ENCODE measurements at places on chromosomes 4 and X. TPM values are rescaled to one million over a fixed set of nuclear protein-coding genes. Genes with fewer than 3 reads are reported as not detected.

Gene RNF150
- 53.2 TPM for total RNA-seq

Gene ARHGEF38
- not detected for total RNA-seq

Gene PRPS1
- total RNA-seq = 18.8 TPM

Gene GAGE2A
- total RNA-seq = not detected

Gene DCLK2
- 30.7 TPM for total RNA-seq

Gene APELA
- not detected for total RNA-seq

Gene CXCR3
- not detected for total RNA-seq

Gene CNGA1
- not detected for total RNA-seq

Gene KIT
- total RNA-seq = 31.0 TPM

Gene DIPK2B
- total RNA-seq = 8.4 TPM

Gene ITM2A
- total RNA-seq = 21.8 TPM

DNA sequence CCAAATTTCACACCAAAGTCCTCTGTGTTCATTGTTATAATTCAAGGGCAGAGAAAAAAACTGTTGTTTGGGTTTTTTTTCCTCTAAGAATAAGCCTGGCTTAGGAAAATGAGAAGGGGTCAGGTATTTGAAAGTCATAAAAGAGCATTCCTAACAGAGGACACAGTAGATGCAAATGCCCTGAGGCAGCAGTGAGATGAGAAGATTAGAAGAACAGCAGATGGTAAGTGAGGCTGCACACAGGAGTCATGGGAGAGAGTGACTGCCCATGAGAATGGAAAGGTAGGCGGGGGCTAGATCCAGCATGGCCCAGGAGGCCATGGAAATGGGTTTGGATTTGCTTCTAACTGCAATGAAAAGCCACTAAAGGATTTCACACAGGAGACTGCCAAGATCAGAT is 107.5 kb upstream of the RBPJ start:
- no peak for DNase-seq

- DNase-seq = no peak
Observed at GRCh38 chr4:2333916-2334644, 72.2 kb upstream of the MXD4 start.

- no peak for DNase-seq
Observed at GRCh38 chr4:100574607-100575006, 56.8 kb upstream of the EMCN start.

DNA sequence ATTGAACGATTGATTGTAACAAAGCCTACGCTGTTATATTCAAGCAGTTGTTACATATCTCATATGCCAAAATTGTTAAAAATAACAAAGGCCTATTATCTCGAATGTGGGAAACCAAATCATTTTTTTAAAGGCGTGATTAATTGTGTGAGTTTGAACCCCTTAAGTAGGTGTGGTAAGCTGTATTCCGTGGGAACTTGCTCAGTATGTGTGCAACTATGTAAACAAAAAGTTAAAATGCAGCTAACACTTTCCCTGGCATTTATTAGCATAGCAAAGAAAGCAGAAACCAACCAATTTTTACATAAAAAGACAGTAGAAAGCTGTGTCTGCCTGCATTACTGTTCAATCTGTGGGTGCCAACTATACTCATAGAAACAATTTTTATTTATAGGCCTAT is 166.0 kb upstream of the HAND2 start:
- no peak for DNase-seq

DNA sequence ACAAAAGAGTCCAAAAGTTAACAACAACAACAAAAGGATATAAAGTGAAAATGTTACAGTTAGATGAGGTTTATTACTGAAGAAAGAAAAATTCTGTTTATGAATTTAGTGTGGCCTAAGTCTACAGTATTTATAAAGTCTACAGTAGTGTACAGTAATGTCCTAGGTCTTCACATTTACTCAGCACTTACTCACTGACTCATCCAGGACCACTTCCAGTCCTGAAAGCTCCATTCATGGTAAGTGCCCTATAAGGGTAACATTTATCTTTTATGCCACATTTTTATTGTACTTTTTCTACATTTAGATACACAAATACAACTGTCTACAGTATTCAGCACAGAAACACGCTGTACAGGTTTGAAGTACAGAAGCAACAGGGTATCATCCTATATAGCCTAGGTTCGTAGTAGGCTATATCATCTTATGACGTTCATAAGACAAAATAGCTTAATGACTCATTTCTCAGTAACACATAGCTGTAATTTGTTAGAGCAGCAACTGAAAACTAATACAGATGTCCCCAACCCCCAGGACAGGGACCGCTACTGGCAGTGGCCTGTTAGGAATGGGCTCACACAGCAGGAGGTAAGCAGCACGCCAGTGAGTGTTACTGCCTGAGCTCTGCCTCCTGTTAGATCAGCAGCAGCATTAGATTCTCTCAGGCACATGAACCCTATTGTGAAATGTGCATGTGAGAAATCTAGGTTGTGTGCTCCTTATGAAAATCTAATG is 61.3 kb downstream of the CENPC start:
- no peak for DNase-seq

GRCh38 chr4:94765648-94766047 is 7.9 kb downstream of the BMPR1B start:
- DNase-seq = no peak

DNA sequence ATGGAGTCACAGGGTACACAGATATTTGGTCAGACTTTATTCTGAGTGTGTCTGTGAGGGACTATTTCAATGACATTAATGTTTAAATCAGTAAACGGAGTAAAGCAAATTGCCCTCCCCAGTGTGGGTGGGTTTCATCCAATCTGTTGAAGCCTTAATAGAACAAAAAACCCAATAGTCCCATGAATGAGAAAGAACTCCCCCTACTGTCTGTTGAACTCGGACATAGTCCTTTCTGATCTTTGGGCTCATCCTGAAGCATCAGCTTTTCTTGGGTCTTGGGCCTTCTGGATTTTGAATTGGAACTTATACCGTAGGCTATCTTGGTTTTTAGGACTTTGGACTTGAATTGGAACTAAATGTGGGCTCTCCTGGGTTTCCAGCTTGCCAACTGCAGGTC is 193.6 kb downstream of the COX7B2 start:
- DNase-seq = no peak

DNA sequence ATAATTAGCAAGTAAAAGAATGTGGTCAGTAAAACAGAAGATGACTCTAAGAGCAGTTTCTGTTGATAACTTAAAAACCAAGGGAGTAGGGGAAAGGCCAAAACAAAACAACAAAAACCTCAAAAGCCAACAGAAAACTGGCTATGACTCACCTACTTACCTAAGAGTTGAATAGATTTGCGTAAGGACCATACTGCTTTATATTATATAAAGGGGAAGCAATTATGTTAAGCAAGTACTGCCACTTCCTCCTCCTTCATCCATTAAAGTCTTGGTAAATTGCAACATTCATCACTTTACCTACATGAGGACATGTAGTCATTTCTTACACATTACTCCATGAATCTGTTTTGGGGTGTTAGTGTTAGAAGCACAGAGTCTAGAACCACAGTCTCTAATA is 85.9 kb upstream of the FAM47A start:
- DNase-seq = no peak

- DNase-seq = no peak
Observed at GRCh38 chr4:145871209-145871608, 67.4 kb downstream of the ZNF827 start.

- no peak for DNase-seq
Observed at GRCh38 chrX:101957174-101957573, 25.3 kb upstream of the ZMAT1 start.

GRCh38 chr4:168759959-168760527 is 250.0 kb downstream of the CBR4 start:
- DNase-seq = no peak

- no peak for DNase-seq
Observed at GRCh38 chr4:184792950-184793555, 32.7 kb downstream of the ACSL1 start.

DNA sequence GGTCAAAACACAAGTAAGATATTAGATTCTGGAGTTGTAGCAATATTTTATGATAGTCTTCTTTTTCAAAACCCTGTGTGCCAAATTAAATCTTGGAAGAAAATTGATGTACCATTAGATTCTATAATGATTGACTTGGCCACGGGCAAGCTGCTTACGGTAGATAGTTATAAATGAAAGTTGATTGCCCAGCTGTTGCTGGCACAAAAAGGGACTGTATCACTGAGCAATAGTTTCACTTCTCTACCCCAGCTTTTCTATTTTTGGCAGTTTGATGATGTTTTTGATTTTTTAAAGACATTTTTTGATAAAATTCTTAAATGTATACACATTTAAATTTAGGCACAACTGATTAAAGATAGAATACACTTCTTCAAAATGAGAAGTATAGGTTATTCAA is 333.3 kb downstream of the TRAM1L1 start:
- no peak for DNase-seq

DNA sequence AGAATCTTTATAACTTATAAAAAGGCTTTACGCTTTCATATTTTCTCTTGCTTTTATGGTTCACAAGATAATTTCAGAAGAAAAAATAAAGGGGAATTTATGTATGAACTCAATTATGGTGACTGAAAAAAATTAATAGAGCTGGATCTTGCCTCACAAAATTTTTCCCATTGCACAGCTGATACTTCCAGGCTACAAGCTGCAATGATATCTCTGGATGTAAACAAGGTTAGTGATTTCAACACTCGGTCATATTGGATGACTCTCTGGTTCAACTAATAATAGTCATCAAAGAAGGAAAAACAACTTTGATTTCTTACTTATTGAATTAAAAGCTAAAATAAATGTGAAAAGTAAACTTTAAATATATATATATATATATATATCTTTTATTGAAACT is 868.0 kb downstream of the FAT4 start:
- no peak for DNase-seq

DNA sequence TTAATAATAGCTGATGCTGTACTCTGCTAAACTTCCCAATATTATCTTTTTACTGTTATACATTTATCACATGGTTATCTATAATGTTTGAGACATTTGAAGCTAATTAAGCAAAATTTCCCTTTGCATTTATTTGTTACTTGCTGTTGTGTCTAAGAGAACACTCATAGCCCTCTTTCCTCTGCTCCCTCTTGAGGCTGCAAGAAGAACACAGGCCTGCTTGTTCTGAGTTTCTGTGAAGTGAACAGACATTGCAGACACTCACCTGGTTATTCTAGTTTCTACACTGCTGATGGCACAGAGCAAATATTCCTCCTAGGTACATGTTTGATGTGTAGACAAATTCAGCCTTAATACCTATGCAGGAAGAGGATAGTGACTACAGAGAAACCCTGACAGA is 367.8 kb downstream of the GASK1B start:
- no peak for DNase-seq

DNA sequence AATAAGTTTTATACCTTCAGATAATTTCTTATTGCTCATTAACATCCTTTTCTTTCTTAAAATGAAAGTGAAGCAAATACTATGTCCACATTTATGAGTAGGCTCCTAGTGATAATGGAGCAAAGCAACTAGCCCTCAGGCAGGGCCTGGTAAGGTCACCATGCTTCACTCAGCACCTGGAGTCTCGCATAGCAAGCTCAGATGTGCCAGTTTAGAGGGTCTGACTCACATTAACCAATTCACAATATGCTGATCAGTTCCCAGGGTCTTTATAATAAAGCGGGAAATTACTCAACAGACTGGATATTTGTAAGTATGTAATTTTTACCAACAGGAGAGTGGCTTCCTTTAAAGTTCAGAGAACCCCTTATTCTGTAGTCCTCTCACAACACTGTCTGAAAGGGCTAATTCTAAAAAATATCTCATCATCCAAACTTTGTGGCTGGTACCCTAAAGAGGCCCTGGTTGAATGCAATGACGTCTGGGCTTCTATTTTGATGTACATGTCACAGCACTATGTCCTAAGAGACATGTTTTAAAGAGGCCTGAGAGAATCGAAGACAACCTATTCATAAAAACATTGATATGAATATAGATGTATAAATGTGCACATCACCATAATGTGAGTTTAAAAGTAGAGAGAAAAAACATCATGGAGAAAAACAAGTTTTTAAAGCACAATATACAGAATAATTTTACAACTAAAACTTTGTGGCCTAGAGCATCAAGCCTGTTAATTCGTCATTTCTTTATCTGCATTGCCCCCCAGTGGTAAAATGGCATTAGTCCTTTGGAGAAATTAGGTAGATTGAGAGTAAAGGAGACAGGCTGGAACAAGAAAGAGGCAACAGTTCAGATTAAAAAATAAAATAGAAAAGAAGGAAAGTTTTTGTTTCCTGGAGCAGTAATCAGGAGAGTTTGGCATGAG is 44.3 kb downstream of the IL21 start:
- no peak for DNase-seq

DNA sequence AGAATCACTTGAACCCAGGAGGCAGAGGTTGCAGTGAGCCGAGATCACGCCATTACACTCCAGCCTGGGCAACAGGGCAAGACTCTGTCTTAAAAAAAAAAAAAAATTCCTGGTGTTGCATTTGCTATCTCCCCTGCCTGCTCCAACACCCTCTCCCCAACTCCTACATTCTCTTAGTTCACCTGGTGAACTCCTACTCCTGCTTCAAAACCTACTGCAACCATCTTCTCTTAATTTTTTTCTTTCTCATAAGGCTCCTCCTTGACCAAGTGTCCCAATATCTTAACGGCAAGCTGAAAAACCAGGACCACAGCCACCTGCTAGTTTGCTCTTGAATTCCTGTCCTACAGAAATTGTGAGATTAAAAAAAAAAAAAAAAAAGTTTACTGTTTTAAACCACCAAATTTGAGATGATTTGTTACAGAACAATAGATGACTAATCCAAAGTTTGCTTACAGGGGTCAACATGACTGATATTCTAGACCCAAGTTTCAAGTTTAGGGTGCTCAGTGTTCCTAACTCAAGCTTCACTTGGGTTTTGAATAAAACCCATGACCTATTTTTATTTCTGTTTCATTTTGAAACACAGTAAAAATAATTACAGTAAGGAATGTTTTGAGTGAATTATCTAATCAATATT is 13.1 kb upstream of the ANXA5 start:
- no peak for DNase-seq

GRCh38 chr4:158811704-158812103 is 42.9 kb downstream of the FNIP2 start:
- no peak for DNase-seq

DNA sequence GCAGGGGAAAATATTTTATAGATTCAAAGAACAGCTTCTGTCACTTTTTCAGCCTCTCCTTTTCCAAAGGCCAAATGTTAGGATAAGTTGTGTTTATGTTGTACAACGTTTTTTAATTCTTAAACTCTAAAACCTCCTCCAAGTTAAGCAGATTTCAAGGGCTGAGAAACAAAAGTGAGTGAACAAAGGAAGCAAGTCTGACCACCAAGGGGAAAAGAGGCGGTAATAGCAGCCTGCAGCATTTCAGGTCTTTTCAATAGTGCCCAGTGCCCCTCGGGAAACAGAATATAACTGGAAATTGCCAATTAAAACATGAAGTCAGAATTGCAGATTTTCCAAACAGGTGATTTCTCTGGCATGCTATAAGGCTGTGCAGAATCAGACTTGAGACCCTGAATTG is 510.0 kb upstream of the HTR2C start:
- no peak for DNase-seq

DNA sequence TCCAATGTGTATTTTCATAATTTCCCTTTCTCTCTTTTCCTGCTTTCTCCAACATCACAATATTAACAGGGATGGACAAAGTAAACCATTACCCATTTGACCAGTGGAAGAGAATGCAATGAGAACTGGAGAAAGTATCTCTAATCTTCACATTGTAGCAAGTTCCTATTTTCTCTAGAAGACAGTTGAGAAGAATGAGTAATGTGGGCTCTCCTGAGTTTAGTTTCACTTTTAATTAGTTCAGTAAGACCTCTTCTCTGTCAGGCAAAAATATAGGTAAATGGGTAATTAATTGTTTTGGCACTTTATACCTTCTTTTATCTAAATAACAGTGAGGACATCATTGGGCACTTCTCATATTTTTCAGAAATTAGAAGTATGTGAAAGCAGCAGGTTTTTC is 602.0 kb downstream of the GLUD2 start:
- no peak for DNase-seq

GRCh38 chr4:24777536-24778463 is 17.6 kb upstream of the SOD3 start:
- DNase-seq = no peak

All from sigmoid colon (tissue), 7 donors.